ENCODE measurements at places on chromosomes 11 and 22. TPM values are rescaled to one million over a fixed set of nuclear protein-coding genes. Genes with fewer than 3 reads are reported as not detected.

Gene C22orf31
- total RNA-seq: 0.41 TPM

Gene XKR3
- not detected for total RNA-seq

Gene OR2D2
- 0.41 TPM for total RNA-seq

Gene C11orf86
- total RNA-seq: not detected

Gene DDX6
- 236 TPM for total RNA-seq

Gene HBE1
- 15.1 TPM for total RNA-seq

Gene TMEM123
- 109 TPM for total RNA-seq

Gene MYEOV
- total RNA-seq: not detected

Gene FGF3
- not detected for total RNA-seq

Gene PNPLA5
- under 0.01 TPM for total RNA-seq

Gene PANX3
- not detected for total RNA-seq

DNA sequence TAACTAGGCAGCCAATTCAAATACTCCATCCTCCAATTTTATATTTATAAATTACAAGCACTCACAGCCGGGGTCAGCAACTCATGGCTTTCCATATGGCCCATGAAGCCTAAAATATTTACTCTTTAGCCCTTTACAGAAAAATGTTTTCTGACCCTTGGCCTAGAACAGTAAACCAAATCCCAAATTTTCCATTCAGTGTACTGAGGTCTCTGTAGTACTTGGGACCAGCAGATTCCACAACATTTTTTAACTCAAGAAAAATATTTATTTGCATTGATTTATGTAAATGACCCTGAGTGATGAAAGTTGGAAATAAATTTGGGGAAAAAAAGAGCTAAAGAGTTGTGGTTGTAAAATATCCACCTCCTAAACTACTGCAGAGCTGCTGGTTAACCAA, 82.6 kb downstream of the SLC1A2 start:
- no peak for DNase-seq

DNA sequence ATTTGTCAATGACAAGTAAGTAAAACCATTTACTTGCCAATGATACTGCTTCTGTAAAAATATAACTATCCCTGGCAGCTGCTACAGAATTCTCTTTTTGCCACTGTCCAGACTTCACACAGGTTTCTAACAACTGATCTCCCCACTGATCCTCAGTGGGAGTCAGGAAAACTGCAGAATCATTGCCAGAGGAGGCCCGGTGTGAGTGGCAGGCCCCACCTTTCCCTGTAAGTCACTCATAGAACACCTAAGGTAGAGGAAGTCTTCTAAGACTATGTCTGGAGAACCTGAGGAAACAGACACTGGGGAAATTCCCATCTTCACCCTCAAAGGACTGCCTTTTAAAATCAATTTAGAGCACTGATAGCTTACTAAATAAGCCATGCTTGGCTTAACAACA, 66.3 kb downstream of the ZC3H12C start:
- DNase-seq: no peak

- peak; percentile 63 for DNase-seq
These were observed 615 bp downstream of the FADS3 start for GRCh38 chr11:61890529-61891330.

DNA sequence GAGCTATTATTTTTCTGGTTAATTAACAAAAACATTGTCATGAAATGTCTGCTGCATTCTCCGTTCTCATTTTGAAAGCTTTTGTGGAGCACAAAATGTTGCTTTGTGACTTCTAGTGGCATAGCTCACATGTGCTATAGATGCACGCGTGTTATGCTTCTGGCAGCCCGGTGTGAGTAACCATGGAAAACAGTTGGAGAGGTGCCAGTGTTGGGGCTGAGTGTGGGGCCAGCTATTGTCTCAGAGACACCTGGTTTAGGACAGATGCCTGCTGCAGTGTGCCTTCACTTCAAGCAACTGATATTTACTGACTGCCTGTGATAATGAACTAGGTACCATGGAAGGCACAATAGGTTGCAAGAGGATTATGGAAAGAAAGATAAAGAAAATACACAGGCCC, 760.6 kb downstream of the NTM start:
- no peak for DNase-seq

GRCh38 chr22:28909375-28909774, 26.0 kb downstream of the ZNRF3 start:
- DNase-seq: no peak

DNA sequence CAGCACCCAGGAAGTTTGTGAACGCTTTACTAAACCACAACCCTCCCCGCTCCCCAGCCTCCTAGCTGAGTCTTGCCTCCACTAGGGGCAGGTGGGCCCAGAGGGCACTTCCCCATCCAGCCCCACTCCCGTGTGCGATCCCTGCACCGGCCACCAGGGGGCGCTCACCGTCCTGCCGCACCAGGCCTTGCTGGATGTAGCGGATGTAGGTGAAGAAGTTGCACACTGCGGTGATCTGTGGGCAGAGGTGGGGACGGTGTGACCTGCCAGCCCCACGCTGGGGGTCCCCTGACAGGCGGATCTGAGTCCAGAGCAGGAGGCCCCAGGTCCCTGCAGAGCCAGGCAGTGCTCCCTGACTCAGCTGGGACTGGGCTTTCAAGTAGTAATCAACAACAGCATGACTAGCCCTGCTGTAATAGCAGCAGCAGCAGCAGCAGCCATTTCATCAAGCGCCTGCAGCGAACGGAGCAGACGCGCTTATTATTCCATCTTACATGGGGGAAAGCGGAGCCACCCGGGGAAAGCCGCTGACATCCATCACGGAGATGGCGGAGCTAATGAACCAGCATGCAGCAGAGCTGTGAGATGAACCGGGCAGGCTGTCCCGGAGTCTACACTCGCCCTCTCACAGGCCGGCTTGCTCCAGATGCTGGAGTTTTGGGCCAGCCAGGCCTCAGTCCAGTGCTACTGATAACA, 7.9 kb upstream of the FADS3 start:
- DNase-seq: peak; percentile 86

GRCh38 chr11:12680246-12680939, 6.2 kb downstream of the TEAD1 start:
- DNase-seq: peak; percentile 63

- no peak for DNase-seq
These were observed 538.9 kb upstream of the API5 start for GRCh38 chr11:42772886-42773285.

DNA sequence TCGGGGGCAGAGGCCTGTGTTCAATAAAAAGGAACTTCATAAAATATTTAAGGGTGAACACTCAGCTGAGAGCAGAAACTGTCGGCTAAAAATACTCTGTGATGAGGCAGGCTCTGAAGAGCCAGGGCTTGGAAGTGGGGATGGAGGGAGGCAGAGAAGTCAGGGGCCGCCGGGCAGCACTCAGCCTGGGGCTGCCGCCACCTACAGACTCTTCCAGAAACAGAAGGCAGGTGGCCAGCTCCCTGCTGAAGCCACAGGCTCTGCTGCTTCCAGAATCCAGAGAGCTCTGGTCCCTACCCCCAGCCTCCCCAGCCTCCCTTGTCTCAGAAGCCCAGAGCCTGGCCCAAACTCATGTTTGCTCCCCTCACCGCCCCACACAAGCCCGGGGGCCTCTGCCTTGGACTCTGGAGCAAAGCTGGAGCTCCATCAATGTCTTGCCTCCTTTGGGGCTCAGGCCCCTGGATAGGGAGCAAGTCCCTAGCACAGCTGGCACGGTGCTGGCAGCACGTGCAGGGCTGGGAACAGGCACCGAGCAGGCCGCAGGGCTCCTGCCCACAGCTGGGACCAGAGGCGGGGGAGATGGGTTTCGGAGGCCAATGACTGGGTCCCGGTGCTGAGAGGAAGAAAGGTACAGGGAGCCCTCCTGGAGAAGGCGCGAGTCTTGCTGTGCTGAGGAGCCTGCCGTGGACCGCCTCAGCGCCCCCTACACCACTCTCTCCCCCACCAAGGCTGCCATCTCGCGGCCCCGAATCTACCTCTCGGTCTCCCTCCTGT, 8.2 kb downstream of the LRFN4 start:
- no peak for DNase-seq

DNA sequence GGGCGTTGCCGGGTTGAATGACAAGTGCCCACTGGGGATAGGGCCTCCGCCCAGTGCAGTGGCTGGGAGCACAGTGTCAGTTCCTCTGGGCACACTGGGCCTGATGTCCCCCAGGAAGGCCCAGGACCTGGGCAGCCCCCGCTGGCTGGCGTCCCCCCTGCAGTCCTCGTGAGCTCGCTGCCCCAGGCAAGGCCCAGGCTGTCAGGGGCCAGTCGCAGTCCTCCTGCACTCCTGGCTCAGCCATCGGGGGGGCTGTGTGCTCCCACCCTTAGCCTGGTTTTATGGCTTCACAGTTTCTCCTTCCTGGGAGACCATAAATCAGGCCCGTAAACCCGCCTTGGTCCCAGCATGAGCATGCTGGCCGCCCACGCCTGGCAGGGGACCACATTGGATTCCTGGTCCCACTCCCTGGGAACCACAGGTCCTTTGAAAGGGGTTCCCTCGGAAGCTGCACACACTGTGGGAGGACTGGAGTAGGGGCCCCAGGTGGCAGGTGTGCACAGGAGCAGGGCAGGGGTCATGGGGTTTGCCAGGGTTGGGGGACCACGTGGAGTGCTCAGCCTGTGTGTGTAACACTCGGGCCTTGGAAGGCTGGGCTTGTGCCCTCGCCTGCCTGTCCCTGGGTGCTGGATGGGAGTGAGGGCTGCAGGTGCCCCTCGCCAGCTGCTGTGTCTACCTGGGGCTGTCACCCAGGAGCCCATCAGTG, 113.6 kb downstream of the KCNQ1OT1 start:
- peak; percentile 6 for DNase-seq

DNA sequence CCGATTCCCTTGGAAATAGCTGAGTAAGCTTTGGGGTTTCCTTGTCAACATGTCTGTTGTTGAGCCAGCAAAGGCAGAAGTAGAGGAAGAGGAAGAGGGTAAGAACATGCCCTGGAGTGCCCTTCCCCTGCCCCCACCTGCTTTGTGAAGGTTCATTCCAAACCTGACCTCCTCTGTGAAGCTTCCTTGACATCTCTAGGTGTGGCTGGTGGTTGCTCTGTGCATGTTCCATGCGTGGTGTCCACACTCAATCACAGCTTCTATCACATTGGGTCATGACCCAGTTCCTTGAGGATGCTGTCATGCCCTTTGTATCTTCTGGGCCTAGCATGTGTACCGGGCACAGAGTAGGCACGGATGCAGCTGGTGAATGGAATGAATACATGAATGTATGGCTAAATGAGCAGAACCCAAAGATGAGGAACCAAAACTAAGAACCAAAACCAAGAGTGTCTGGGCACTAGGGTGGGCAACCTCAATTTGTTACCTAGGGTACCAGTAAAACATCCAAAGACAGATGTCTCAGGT, 23.7 kb upstream of the FXYD6 start:
- no peak for DNase-seq

DNA sequence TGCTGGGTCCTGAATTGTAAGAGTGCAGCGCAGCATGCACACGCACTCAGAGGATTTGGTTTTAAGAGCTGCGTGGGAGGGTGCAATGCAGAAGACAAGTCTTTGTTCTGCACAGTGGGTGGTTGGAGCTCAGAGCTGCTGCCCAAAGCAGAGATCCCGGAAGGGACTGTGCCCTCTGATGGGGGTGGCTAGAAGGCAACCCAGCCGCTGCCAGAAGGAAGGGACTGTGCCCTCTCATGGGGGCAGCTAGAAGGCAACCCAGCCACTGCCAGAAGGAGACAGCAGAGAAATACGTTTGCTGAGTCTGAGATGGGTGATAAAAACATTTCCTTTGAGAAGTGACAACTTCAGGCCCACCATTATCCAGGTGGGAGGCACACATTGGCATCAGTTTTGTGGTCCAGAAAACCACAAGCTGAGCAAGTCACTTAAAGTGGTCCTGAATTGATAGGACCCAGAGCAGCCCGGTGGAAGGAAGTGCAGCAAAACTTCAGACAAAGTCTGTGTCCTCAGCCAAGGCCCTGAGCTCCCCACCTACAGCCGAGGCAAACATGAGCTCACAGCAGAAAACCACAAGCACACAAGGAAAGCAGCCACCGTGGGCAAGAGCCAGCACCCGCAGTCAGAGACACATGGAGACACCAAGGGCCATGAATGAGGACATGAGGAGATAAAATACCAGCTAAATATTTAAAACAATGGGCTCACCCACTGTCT, 4.3 kb downstream of the KRTAP5-6 start:
- DNase-seq: no peak

- DNase-seq: no peak
These were observed 19.4 kb upstream of the IL17RA start for GRCh38 chr22:17065433-17065832.

GRCh38 chr22:27352426-27352825, 449.1 kb downstream of the MN1 start:
- DNase-seq: no peak

DNA sequence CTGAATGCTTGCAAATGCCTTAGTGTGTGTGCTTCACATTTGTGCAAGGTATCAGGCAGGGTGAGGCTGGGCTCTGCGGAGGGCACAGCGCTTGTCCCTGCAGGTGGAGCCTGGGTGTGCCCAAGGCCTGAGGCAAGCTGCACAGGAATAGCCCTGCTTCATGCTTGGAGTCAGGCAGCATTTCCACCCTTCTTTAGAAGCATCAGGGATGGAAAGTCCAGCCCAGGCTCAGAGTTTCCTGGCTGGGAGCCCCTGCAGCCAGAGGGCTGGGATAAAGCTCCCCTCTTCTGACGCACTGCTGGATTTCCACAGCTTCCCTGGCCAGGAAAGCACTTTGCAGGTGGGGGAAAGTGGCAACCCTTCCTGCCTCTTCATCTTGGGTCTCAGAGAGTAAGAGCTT, 63.4 kb downstream of the GALNT18 start:
- DNase-seq: no peak

GRCh38 chr11:134587345-134587744, 175.3 kb upstream of the B3GAT1 start:
- DNase-seq: no peak

- no peak for DNase-seq
These were observed 12.0 kb upstream of the MMP13 start for GRCh38 chr11:102967497-102967896.

DNA sequence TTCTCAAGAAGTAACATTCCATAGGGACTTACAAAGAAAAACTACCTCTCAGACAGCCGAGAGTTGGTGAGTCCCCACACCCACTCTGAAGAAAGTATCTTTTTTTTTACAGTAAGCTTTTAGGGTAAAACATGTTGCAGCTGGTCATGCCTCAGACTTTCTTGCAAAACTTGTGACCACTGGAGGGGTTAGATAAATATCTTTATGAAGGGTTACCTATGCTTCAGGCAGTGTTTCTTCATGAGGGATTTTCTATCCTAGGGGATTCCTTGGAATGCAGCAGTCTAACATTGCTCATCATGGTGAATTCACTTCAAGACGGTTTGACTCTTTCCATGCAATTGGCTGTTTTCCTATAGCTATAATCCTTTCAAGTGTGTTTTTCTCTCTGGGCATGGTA, 20.8 kb upstream of the SNX19 start:
- no peak for DNase-seq

- no peak for DNase-seq
These were observed at the start of gene KRTAP5-2 for GRCh38 chr11:1597994-1598380. TSS of gene KRTAP5-2 (minus strand) at chr11:1598294. CDS start at chr11:1598250, 44 bp downstream.

DNA sequence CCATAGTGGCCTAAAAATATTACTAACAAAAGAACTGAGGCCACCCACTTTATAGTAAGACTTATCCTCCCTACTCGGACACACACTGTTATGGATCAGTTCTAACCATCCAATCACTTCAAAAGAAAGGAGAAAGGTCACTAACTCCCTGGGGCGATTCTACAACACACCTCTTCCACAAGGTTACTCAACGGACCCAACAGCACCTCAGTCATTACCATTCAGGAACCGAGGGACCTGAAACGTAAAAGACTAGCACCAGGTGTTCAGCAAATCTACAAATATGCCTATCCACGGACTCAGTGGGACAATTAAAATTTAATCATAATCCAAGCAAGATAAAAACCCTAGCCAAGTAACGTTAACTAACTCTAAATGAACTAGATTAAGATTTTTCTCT, 1.6 kb downstream of the HNRNPUL2 start:
- DNase-seq: no peak

Measured in frontal cortex (tissue), 4 donors.